Small intestine (tissue), 16 donors: ENCODE measurements at places on chromosomes 3 and 15. TPM values are rescaled to one million over a fixed set of nuclear protein-coding genes. Genes with fewer than 3 reads are reported as not detected.

- DNase-seq, result peak; percentile 84
Measured at GRCh38 chr15:97903971-97904572, 56.4 kb upstream of the ARRDC4 start.

GRCh38 chr3:97691354-97691753 is 73.2 kb upstream of the ARL6 start:
- no peak for DNase-seq

- no peak for DNase-seq
Measured at GRCh38 chr3:95719481-95719880, 1094.9 kb upstream of the EPHA6 start.

GRCh38 chr3:161644891-161645635 is 148.5 kb downstream of the OTOL1 start:
- DNase-seq, result no peak

- peak; percentile 93 for DNase-seq
Measured at GRCh38 chr3:110656394-110657025, 415.1 kb upstream of the NECTIN3 start.

GRCh38 chr15:32736701-32737061 is 18.9 kb downstream of the GREM1 start:
- DNase-seq, result no peak

- DNase-seq, result no peak
Measured at GRCh38 chr3:22245811-22246583, 495.0 kb upstream of the ZNF385D start.

The CLEC3B gene
- 2.9 TPM for polyA plus RNA-seq

The SH2D7 gene
- polyA plus RNA-seq, result 2.9 TPM

The GATA2 gene
- polyA plus RNA-seq, result 1.1 TPM

The GP9 gene
- polyA plus RNA-seq, result not detected

The MYRIP gene
- 0.81 TPM for polyA plus RNA-seq

The CDHR4 gene
- 0.15 TPM for polyA plus RNA-seq
